ENCODE measurements at places on chromosomes 16 and 17. TPM values are rescaled to one million over a fixed set of nuclear protein-coding genes. Genes with fewer than 3 reads are reported as not detected.
A peak's percentile ranks its signal among the peaks of the same experiment; 100 is the strongest.

- no peak for DNase-seq
Measured at GRCh38 chr17:46732160-46732559, 86.3 kb downstream of the WNT3 start.

ALDH3A2 gene
- 61.0 TPM for total RNA-seq

KRTAP9-9 gene
- not detected for total RNA-seq

DNA sequence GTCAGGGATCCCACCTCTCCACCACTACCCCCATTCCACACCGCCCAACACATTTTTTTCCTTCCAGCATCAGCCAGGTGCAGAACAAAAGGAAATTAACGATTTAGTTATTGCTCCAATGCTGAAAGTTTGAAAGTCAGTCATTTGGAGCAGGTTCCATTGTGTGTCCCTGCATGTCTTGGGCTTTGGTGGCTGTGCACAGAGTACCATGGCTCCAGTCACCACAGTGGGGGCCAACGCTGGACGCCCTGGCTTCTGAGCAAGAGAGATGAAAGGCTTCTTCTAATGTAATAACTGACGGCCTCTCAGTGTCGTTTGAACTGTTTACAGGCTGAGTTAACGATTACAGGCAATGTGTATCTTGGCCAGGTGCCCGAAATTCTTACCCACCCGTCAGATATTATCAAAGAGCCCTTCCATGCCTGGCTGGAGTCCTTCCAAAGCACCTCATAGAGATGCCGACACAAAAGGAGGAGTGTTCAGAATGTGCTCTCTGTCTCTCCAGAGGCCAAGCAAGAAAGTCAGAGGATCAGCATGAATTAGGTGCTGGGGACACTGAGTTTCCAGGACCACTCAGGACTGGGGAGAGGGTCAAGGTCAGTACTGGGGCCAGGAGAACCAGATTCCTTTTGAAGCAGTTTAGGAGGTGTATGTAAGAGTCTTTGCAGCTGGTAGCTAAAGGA is 25.9 kb downstream of the RNF43 start:
- DNase-seq, result no peak

FNDC8 gene
- total RNA-seq, result not detected

AIPL1 gene
- total RNA-seq, result not detected

DNA sequence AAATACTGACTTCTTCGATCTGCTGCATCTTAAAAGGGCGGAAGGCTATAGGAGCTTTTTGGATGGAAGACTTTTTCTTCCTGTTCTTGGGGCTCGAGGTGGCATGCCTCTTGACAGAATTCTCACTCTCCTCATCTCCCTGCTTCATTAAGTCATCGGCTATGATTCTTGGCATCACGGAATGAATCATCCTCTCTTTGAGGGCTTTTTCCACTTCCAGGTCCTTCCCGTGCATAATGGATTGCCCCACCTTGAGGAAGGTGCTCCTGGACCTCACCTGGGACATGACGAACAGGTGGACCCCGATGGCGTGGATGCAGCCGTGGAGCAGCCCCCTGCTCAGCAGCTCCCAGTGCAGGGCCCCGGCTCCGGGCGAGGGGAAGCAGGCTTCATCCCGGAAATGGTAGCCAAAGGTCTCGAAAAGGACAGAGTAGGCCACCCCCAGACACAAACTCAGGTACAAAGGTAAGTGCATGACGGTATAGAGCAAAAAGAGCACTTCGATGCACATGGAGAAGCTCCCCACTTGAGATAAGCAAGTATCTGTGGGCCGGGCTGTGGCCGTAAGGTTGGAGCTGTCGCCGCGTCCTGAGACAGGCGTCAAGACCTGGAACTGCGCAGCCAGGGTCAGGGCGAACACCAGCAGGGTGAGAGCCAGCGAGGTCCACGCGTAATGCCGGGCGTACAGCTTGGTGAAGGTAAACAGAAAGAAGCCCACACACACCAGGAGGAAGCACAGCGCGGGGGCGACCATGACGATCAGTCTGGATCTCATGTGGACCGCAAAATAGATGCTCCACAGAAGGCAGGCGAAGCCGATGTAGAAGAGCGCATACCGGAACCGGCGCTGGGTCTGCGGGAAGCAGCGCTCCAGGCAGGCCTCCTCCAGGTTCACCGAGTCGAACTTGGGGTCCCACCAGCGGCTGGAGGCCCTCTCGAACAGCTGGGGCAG is 1.7 kb downstream of the ADCY9 start:
- DNase-seq, result peak; percentile 62

GRCh38 chr16:25108054-25108453 is 3.5 kb upstream of the LCMT1 start:
- DNase-seq, result no peak

CACNA1H gene
- under 0.01 TPM for total RNA-seq

DNA sequence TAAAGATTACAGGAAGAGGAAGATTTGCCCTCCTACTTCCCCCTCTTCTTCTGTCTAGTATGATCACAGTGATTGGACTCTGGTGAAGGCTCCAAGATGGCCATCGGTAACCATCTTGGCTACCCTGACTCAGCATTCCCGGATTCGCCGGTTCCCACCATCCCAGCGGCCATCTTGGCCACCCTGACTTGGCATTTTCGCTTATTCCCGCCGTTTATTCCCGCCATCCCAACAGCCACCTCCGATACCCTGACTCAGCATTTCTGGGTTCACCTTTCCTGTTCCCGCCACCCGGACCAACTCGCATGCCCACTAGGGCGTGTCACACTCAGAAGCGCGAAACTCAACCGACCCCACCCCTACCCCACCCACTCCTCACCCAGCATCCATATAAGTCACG is 95.4 kb upstream of the GRIN2A start:
- no peak for DNase-seq

- DNase-seq, result peak; percentile 29
Measured at GRCh38 chr16:21097151-21097550, 53.5 kb downstream of the DNAH3 start.

TMEM114 gene
- not detected for total RNA-seq

- DNase-seq, result peak; percentile 87
Measured at GRCh38 chr16:2966808-2967191, 2.3 kb upstream of the PAQR4 start.

- peak; percentile 86 for DNase-seq
Measured at GRCh38 chr16:29710227-29711219, 31.5 kb downstream of the QPRT start.

DNA sequence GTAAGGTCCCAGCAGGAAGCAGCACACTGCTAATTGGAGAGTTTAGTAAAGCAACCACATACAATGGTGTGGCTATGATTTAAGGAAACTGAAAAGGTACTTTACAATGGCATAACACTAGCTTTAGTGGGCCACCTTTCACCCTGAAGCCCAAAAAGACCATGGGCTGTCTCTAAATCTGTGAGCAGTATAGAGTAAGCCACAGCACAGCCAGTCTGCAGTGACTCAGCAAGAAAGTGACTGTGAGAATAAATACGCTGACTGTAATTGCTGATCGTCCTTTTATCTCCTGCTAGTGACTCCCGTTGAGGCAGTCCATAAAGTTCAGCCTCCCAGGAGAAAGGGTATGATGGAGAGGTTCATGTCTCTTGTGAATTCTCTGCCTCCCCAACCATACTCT is 679.8 kb upstream of the KIF2B start:
- no peak for DNase-seq

TBC1D3I gene
- total RNA-seq, result 0.36 TPM

DNA sequence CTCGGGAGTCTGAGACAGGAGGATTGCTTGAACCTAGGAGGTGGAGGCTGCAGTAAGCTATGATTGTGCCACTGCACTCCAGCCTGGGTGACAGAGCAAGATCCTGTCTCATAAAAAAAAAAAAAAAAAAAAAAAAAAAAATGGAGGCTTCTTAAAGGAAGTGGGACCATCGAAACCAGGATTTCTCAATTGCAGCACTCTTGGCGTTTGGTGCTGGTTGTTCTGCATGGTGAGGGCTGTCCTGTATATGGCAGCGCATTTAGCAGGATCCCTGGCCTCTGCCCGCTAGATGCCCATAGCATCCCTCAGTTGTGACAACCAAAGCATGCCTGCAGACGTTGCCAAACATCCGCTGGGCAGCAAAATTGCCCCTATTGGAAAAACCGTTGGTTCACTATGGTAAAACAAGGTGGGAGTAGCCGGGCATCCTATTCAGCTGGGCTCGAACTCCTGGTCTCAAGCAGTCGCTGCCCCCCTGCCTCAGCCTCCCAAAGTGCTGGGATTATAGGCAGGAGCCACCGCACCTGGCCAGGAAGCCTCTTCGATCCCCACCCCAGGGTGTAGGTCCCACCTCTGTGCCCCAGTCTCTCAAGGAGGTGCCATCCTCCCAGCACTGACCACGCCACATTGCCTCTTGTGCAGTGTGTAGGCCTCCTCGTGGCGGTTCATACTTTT is 6.5 kb upstream of the NPIPB7 start:
- DNase-seq, result no peak

DNA sequence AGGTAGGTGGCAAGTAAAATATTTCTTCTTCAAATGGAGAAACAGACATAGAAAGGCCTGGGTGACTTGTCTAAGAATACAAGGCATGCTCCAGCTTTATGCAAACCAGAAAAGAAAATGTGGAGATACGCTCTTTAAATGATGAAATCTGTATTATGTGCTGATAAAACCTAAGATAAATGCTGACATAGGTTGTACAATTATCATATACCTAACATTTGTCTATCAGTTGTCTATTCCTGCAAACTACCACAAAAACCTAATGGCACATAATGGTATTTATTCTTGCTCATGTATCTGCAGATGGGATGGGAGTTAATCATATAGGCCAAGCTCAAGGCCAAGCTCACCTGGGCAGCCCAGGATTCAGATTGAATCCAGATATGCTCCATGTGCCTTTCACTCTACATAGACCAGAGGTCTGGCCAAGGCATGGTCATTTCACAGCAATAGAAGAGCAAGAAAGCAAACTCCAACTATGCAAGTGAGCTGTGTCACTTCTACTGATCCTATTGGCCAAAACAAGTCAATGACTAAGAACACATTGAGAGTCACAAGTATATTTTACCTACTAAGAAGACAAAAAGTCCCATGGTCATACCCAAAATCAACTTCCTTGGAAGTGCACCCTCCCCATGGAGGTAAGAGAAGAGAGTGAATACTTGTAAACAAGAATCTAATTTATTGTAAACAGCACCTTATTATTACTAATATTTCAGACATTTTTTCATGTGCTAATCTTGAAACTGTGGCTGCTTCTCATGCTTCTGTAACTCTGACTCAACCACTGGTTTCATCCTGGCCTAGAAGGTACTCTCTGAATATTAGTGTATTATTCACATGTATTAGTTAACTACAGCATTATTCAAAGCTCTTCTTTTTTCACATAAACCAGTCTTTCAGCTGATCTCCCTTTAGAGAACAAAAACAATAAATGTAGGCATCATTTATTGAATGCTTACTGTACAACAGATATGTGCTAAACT is 270.7 kb upstream of the SOX9 start:
- DNase-seq, result no peak

- peak; percentile 14 for DNase-seq
Measured at GRCh38 chr17:40107522-40108174, 7.3 kb upstream of the NR1D1 start.

DNA sequence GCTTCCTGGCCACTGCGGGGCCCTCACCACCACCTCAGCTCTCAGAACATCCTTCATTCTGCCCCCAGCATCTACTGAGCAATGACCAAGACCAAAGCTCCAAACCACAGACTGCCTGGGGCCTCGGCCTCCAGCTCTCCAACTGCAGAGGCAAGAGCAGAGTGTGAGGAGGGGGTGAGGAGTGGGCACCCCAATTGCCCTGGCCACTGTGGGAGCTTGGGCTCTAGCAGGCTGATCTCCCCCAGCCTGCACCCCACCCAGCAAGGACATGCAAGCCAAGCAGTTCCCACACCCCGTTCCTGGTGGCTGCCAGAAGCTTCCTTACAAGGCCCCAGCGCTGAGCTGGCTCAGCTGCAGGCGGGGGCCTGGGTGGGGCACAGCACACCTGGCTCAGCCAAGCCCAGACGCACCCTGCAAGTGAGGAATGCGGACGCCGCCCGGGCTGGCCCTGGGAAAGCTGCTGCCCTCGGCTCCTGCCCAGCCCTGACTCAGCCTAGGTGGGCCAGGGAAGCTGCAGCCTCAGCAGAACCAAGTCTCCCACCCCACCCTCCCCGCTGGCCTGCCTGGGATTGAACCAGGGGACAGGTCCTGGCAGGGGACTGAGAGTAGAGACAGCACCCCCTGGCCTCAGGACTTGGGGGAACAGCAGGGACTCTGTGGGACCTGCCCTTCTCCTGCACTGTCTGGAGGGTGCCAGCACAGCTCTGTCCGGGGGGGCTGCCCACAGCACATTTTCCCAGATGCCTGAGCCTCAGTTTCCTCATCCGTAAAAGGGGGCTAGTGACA is 29.7 kb upstream of the KRT17 start:
- DNase-seq, result peak; percentile 82

- peak; percentile 96 for DNase-seq
Measured at GRCh38 chr17:81040791-81041337, 5.9 kb downstream of the BAIAP2 start.

GRCh38 chr17:19727501-19728078 is 11.2 kb upstream of the SLC47A2 start:
- DNase-seq, result peak; percentile 88

GRCh38 chr16:19844945-19845641 is 39.6 kb downstream of the GPRC5B start:
- DNase-seq, result peak; percentile 89

All from osteoblast (primary cell).